ENCODE measurements at places on chromosomes 4 and X.

DNA sequence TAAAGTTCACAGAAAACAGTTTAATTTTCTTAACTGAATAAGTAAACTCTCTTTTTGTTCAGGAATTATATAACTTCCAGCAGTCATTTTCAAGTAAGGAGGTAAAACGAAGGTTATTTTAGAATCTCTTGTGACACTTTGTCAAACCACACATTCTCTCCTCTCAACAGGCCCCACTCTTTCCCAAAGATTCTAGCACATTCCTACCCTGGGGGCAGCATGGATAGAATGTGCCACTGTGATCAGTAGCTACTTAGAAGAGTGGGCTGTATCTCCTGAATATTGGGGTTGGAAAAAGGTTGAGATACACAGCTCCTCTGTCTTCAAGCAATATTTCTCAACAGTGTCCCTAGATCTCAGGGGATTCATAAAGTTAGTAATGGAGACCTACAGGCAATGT lies 157.6 kb downstream of the EMCN start:
- DNase-seq: no peak

DNA sequence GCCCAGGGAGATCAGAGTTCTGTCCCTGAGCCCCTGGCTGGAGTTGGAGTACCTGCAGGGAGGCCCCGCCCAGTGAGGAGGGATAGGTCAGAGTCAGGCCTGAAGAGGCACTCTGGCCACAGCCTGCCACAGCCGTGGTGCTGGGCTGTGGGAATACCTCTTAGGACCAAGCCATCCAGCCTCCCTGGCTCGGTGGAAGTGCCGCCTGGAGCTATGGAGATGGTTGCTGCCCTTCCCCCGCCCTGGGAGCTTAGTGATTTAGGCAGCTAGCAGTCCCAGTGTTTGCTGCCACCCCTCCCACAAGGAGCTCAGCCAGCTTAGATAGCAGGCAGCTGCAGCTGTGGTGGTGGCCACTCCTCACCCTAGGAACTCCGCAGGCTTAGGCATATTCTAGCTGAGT lies 446.3 kb upstream of the GNPDA2 start:
- no peak for DNase-seq

GRCh38 chr4:3683077-3683743 lies 83.0 kb upstream of the ADRA2C start:
- no peak for DNase-seq

DNA sequence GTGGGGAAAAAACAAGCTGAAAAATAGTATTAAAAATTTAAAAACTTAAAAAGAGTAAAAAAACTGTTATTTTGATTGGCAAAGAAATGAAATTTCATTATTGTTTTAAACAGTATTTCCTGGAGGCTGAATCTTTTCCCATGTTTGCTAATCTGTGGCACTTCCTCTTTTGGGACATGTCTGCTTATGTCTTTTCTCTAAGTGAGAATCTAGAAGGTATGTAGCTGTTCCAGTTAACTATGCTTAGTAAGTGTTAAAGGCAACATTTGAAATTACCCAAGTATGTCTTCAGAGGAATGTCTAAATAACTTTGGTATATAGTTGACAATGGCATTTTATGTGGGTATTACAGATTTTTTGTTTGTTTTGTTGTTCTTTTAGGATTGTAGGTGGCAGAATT lies 81.6 kb upstream of the TBC1D9 start:
- no peak for DNase-seq

DNA sequence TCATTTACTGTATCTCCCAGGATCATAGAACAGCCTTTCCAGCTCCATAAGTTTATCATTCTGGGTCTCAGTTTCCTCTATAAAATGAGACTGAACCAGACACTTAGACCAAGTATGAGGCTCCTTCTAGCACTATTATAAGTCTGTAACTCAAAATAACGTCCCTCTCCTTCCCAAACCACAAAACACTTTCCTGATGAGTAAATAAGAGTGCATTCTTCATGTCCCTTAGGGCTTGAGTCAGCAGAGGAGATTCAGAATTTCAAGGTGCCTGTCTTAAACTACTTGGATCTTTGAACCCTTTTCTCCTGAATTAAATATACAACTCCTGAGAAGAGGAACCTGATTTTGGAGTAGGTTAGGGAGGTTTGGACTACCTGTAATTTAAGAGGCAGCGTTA lies 62.6 kb downstream of the GLRA2 start:
- DNase-seq: no peak

GRCh38 chr4:150976478-150977118 lies 38.5 kb downstream of the LRBA start:
- DNase-seq: no peak

- DNase-seq: no peak
Measured at GRCh38 chr4:5666741-5667140, 41.6 kb downstream of the EVC2 start.

DNA sequence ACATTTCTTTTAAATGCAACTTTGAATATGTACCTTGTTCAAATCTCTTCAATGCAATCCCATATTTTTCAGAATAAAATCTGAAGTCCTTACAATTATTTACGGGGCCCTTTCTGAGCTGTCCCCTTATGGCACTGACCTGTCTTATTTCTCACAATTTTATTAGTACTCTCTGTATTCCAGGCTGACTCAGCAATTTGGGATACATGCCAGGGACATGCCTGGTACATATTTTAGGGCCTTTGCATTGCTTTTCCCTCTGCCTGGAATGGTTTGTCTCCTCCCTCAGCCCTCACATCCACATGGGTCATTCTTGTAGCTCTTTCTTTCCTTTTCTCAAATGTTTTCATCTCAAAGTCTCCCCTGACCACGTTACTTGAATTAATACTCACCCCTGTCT lies 172.2 kb upstream of the TECRL start:
- no peak for DNase-seq

DNA sequence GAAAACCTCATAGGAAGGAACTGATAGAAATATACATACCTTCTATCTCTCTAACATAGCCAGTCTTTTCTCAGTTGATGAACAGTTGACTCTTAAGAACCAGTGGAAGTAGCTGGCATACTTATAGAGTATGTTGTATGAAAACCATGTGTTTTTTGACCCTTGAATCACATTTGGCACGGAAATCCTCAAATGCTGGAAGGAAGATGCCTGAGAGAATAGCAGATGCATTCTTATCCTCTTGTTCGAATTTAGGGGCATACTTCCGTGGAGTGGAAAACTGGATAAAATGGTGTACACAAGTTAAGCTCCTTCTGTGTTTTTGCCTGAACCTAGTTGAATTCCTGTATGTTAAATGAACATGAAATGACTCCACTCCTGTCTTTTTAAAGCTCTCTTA lies 145.5 kb downstream of the PCDH7 start:
- no peak for DNase-seq

- DNase-seq: no peak
Measured at GRCh38 chr4:94435874-94436273, 15.9 kb upstream of the PDLIM5 start.

GRCh38 chrX:112889400-112889799 lies 48.8 kb upstream of the AMOT start:
- DNase-seq: no peak

GRCh38 chr4:74543983-74544382 lies 99.0 kb downstream of the AREG start:
- DNase-seq: no peak

DNA sequence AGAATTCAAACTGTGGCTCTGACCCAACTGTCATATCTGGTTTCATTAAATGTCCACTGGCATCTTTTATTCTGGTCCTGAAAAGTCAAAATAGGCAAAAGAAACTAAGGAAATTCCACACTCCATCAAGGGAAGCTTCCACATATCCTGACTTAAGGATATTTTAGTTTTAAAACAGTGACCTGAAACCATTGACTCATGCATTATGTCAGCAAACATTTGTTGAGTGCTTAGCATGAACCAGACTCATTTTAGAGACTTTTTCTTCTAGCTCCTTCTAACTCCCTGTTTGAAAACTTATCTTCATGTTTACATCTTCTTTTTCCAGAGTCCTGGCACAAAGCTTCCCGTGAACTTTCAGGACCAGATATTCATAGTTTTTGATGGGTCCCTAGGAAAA lies 6.9 kb upstream of the CXCL1 start:
- no peak for DNase-seq

DNA sequence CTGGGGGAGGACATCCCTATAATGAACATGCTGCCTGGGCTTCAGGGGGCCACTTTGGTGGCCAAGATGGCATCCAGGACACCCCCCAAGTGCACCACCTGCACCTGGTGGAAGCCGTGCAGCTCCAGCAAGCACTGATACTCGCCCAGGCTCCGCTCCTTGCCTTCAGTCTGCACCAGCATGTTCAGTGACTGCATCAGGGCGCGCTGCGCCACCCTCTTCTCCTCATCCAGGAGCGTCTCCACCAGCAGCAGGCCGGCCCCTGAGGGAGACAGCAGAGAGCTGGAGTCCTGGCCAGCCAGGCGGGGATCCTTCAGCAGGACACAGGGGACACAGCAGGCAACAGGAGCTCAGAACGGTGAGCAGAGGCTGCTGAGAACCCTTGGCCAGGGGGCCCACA lies 11.3 kb upstream of the SLC25A6 start:
- DNase-seq: no peak

- no peak for DNase-seq
Measured at GRCh38 chr4:74408639-74409038, 36.3 kb upstream of the AREG start.

GRCh38 chrX:143663755-143664154 lies 27.9 kb upstream of the SLITRK4 start:
- no peak for DNase-seq

- DNase-seq: no peak
Measured at GRCh38 chrX:130121505-130121800, 11.2 kb upstream of the ELF4 start.

- no peak for DNase-seq
Measured at GRCh38 chr4:148944839-148945219, 502.6 kb upstream of the NR3C2 start.

- DNase-seq: no peak
Measured at GRCh38 chrX:9390121-9390520, 74.7 kb upstream of the TBL1X start.

- no peak for DNase-seq
Measured at GRCh38 chr4:128776794-128777216, 32.7 kb upstream of the JADE1 start.

DNA sequence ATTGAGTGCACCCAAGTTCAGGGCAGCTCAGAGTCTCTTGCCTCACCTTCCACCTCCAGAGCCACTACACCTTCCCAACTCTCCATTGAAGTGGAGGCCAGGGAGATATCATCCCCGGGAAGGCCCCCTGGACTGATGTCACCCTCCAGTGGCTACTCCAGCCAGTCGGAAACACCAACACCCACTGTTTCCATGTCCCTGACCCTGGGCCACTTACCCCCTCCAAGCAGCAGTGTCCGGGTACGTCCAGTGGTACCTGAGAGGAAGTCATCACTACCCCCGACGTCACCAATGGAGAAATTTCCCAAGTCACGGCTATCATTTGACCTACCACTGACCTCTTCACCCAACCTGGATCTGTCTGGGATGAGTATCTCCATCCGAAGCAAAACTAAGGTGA lies 7.8 kb upstream of the RTL5 start:
- no peak for DNase-seq

GRCh38 chrX:49754233-49754857 lies 58.6 kb upstream of the PAGE1 start:
- no peak for DNase-seq

GRCh38 chr4:184612074-184612473 lies 37.2 kb downstream of the CASP3 start:
- no peak for DNase-seq

DNA sequence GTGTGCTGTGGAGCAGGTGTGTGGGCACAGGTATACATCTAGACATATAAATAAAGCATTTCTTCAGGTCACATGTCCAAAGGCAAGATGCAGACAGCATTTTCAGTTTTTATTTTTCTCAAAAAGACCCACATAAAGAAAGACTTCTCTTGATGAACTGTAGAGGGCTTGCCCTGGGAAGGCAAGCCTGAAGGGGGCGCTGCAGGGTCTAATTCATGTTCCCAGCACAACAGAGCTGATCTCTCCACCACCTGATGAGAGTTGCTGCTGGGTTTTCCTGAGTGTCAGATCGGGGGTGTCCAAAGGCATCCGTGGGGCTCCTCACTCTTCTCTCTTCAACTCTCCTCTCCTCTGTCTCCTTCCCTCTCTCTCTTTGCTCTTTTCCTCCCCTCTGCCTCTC lies 26.6 kb downstream of the ADRA2C start:
- DNase-seq: no peak

DNA sequence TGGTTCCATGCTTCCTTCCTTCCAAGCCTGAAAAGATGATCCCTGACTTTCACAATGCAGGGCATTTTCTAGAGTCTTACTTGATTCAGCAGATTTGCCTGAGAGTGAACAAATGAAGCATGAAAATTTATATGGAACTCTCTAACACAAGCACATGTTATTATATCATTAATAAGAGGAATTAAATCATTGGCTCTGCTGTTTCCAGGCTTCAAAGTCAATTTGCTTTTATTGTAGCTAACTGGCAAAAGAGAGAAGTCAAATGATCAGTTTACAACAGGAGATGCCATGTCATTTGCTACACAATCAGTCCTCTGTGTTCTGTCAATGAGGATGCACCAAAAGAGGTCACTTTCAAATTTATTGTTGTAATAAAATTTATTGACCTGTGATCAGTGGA lies 101.5 kb upstream of the UGT8 start:
- no peak for DNase-seq

DNA sequence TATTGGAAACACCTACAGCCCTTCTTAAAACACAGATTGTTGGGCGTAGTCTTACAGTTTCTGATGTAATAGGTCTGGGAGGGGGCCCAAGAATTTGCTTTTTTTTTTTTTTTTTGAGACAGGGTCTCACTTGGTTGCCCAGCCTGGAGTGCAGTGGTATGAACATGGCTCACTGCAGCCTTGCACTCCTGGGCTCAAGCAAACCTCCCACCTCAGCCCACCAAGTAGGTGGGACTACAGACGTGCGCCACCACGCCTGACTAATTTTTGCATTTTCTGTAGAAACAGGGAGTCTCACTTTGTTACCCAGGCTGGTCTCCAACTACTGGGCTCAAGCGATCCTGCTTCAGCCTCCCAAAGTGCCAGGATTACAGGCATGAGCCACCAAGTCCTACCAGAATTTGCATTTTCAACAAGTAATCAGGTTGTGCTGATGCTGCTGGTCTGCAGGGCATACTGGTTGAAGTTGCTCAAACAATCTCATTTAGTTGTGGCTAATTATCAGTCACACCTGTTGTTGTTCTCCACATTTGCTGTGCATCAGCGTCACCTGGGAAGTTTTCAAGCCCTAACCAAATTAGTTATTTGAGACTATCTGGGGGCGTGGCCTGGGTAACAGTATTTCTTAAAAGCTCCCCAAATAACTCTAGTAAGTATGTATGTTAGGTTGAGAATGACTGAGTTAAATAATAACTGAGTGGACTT lies 14.0 kb downstream of the TMEM154 start:
- DNase-seq: no peak

- no peak for DNase-seq
Measured at GRCh38 chr4:140019619-140020347, 134.2 kb downstream of the MAML3 start.

Data from Panc1 (cell line).